ENCODE measurements at places on chromosomes 2 and 18.
A peak's percentile ranks its signal among the peaks of the same experiment; 100 is the strongest.

- no peak for DNase-seq
Measured at GRCh38 chr2:235043762-235044500, 92.1 kb downstream of the SH3BP4 start.

- DNase-seq = no peak
Measured at GRCh38 chr2:58221909-58222308, 19.2 kb downstream of the FANCL start.

- no peak for DNase-seq
Measured at GRCh38 chr2:40160751-40161218, 291.1 kb downstream of the SLC8A1 start.

DNA sequence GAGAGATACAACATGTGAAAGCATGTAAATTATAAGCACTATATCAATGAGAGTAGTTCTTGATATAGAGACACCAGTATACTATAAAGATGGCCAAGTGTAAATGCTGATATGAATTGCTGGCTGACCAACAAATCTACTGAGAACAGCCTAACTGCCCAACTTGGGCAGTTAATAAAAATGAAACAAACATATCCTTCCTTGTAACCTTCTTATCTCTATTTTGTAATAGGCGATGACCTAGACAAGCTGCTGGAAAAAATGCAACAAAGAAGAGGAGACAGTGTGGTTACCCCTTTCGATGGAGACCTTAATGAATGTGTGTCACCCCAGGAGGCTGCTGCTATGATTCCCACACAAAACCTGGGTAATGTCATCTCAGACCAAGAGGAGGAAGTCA, 148.7 kb downstream of the ESCO1 start:
- DNase-seq = no peak

DNA sequence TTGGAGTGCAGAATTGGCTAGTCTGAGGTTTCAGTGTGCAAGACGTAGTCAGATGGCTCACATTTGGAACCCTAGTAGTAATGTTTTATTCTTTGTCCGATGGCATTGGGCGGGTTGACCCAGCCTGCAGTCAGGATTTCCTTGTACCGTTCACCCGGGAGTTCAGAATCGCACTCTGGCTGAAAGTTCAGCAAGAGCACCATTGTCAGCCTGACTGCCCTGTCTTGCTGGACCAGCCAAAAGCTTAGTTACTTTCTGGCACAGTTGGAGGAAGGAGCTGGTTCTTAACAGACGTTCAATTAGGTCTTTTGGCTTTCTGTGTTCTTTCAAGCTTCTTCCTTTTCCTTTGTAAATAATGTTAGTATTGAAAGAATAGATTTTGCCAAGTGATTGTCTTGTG, 18.6 kb downstream of the RMC1 start:
- DNase-seq = no peak

DNA sequence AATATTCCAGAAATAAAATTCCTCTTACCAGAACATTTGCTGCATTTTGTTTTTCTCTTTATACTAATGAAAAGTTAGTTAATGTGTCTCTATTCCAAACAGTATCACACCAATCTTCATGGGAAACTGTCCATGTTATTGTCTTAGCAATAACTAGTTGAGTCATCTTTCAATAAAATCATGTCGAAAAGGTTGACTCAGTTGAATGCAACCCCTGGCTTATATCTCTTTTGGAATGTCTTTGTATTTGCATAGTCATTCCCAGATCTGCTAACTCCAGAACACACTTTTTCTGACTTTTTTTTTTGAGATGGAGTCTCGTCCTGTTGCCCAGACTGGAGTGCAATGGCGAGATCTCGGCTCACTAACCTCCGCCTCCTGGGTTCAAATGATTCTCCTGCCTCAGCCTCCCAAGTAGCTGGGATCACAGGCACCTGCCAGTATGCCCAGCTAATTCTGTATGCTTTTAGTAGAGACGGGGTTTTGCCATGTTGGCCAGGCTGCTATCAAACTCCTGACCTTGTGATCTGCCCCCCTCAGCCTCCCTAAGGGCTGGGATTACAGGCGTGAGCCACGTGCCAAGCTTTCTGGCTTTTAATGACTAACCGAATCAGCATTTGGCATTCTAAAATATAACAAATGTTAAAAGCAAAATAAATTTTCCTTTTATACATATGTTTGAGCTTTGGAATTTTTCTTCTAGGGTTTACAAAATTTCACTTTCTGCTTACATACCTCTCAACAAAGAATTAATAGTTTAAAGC, 133.2 kb upstream of the GULP1 start:
- no peak for DNase-seq

DNA sequence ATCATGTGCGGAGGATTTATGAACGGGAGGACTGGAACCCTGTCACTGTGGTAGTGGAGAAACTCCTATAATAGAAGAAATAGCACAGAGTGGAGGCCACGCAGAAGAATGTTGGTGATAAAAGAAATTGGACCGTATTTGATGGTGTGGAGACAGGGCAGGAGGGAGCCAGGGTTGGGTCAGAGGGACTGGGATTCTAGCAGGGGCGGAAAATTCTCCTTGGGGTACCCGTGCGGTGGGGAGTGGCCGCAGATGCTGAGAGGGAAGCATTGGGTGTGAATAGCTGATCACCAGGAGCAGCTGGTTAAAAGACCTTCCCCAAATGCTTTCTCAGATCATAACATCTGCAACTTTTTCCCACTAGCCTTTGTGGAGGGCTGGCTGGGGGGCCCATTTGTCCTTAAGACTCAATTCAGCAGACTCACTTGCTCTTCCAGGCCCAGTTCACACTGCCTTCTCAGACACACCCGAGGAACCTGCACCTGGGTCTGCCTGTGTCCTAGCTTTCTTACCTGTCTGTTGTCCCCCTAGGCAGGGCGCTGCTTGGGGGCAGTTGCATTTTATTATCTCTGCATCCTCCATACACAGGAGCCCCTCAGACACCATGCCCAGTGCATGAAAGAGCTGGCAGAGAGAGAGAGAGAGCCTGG, 7.1 kb downstream of the SH3BP4 start:
- DNase-seq = no peak

DNA sequence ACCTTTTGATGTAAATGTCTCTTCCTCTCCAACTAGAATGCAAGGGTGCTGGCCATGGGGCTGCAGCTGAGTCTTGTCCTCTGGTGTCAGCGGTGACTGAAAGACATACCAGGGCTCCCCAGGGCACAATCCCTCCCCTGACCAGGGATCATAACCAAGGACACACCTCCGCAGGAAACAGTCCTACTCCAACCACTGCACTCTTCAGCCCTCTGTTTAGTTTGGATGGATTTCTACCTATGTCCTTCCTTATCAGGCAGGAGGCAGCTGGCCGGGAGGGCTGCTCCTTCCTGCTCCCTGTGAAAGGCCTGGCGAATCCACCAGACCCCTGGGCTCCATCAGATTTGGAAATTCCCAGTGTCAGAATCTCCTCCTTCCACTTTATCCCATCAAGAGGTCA, 185.2 kb upstream of the ID2 start:
- no peak for DNase-seq

DNA sequence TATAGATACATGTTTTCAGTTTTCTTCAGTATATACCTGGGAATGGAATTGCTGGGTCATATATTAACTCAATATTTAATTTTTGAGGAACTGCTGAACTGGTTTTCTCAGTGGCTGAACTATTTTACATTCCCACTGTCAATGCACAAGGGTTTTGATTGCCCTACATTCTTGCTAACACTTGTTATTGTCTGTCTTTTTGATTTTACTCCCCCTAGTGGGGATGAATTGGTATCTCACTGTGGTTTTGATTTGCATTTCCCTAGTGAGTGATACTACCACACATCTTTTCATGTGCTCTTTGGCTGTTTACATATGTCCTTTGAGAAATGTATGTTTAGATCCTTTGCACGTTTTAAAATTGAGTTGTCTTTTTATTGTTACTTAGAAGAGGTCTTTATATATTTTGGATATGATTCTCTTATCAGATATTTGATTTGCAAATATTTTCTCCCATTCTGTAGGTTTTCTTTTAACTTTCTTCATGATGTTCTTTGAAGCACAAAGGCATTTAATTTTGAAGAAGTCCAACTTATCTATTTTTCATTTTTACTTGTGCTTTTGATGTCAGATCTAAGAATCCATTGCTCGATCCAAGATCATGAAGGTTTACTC, 36.2 kb downstream of the ASB1 start:
- DNase-seq = no peak

- DNase-seq = no peak
Measured at GRCh38 chr2:9594366-9595054, 36.3 kb downstream of the YWHAQ start.

GRCh38 chr18:23512641-23513040, 9.3 kb downstream of the RMC1 start:
- DNase-seq = no peak

DNA sequence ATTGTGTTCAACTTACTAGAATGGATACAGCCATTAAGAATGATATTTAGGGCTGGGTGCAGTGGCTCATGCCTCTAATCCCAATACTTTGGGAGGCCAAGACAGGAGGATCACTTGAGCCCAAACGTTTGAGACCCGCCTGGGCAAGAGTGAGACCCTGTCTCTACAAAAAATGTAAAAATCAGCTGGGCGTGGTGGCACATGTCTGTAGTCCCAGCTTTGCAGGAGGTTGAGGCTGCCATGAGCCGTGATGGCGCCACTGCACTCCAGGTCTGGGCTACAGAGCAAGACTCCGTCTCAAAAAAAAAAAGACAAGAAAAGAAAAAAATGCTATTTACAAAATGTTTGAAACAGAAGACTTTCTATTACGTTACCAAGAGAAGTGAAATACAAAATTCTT, 30.0 kb downstream of the REEP1 start:
- DNase-seq = no peak

GRCh38 chr2:28319118-28320008, 73.3 kb upstream of the FOSL2 start:
- no peak for DNase-seq

DNA sequence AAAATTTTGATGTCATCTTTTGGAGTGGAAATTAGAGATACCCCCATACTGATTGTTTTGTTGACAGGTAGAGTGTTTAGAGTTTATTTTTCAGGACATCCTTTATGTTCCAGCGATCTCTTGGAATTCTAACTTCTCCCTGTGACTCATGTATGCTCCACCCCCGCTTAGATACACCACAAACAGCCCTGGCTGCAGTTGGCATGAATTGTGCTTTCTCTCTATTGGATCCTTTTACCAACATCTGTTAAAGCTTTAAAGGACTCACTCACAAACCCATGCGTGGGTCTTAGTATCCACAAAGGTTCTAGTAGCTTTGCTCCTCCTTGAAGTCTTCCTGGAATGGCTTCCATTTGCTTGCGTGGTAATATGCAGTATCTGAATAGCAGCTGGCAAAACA, 409.5 kb upstream of the POU3F3 start:
- no peak for DNase-seq

GRCh38 chr2:18445433-18446320, 114.8 kb downstream of the RDH14 start:
- DNase-seq = no peak

DNA sequence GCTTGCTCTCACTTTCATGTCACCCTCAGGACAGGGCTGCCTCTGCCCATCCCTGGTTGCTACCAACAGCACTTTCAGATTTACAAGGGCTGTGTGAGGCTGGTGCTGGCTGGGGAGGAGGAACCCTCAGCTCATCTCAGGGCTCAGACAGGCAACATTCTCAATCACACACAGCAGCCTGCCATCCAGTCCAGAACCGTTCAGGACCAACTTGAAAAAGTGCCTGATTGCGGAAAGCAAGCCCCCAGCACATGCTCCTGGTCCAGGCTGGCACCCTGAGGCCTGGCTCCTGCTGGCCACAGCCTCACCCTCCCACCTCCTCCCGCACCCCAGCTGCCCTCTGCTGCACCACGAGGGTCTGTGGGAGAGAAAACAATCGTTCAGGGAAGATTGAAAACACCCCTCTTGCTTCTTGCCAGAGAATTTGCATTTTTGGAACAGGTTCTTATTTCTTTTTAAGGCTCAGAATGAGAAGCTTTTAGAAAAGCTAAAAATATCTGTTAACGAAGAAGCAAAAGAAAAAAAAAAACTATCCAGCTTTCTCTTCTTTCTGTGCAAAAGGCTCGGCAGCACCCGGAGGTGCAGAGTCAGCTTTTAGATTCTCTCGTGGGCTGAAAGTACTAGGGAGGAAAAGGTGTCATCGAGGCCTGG, 403.8 kb upstream of the ID2 start:
- no peak for DNase-seq

- no peak for DNase-seq
Measured at GRCh38 chr18:12960395-12960794, 12.6 kb downstream of the SEH1L start.

- DNase-seq = no peak
Measured at GRCh38 chr2:58428096-58429013, 187.2 kb upstream of the FANCL start.

DNA sequence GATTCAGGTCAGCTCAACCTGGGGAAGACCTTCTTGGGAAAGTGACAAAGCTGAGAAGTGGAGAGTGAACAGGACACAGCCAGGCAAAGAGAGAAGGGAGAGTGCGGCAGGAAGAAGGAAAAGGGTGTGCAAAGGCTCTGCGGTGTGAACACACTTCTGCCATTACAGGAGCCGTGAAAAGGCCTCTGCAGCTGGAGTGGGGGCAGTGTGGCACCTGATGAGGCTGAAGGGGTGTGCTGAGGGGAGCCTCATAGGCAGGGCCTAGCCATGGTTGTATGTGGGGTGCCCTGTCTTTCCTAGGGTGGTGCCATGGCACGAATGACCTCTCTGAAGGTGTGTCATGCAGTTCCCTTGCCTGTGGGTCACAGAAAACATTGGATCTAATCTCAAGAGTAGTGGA, 347.6 kb downstream of the CYRIA start:
- DNase-seq = no peak

GRCh38 chr18:75422341-75422910, 5.1 kb downstream of the SMIM21 start:
- DNase-seq = no peak

DNA sequence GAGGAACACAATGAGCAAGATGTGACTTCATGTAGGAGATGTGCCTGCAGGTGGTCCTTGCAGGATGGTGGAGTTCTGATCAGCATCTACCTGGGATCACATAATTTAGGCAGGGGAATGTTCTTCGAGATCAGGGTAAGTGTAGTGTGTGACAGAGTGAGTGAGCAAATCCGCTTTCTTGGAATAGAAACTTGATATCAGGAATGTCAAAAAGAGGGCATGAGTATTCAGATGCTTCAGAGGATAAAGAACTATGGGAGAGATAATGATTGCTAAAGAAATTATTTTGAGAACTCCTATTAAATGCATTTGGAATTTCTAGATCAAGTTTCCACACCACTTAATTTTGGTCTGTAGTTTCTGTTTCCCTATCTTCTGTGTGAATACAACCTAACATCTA, 463.6 kb upstream of the SLC14A2 start:
- no peak for DNase-seq

- DNase-seq = no peak
Measured at GRCh38 chr2:172403402-172403801, 24.0 kb upstream of the ITGA6 start.

- DNase-seq = peak; percentile 27
Measured at GRCh38 chr2:27016801-27017325, 15.9 kb upstream of the TMEM214 start.

GRCh38 chr2:128249555-128249954, 69.1 kb downstream of the HS6ST1 start:
- DNase-seq = no peak

GRCh38 chr2:161938335-161938734, 135.7 kb downstream of the DPP4 start:
- DNase-seq = no peak

- DNase-seq = no peak
Measured at GRCh38 chr18:9867071-9867594, 18.6 kb upstream of the TXNDC2 start.

GRCh38 chr2:240750409-240750808, 58.7 kb downstream of the AQP12A start:
- DNase-seq = no peak

GRCh38 chr2:222311319-222311977, 12.7 kb upstream of the PAX3 start:
- no peak for DNase-seq
